ENCODE measurements at places on chromosomes 2 and 18.
A peak's percentile ranks its signal among the peaks of the same experiment; 100 is the strongest.

DNA sequence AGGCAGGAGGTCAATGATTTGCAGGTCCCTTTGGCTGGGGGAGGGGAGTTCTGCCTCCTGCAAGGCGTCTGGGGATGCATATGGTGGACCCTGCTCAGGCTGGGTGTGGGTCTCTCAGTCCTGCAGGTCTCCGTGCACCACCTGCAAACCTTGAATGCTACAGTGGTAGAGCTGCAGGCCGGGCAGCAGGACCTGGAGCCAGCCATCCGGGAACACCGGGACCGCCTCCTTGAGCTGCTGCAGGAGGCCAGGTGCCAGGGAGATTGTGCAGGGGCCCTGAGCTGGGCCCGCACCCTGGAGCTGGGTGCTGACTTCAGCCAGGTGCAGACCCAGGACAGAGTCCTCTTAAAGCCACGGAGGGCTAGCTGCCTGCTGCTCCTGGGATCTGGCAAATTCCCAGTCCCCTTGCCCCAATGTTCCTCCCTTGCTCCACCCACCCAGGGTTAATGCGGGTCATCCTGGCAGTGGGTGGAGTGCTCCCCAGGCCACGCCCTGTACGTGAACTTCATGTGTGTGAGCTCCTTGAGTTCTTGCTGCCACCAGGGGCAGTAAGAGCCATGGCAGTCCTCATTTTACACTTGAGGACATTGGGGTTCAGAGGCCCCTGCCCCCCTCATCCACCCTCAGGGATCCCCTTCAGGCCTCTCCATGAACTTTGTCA is 3.1 kb downstream of the PROM2 start:
- no peak for DNase-seq

- no peak for DNase-seq
Observed at GRCh38 chr18:26635466-26635865, 87.1 kb upstream of the KCTD1 start.

- no peak for DNase-seq
Observed at GRCh38 chr18:74081966-74082741, 65.5 kb downstream of the FBXO15 start.

DNA sequence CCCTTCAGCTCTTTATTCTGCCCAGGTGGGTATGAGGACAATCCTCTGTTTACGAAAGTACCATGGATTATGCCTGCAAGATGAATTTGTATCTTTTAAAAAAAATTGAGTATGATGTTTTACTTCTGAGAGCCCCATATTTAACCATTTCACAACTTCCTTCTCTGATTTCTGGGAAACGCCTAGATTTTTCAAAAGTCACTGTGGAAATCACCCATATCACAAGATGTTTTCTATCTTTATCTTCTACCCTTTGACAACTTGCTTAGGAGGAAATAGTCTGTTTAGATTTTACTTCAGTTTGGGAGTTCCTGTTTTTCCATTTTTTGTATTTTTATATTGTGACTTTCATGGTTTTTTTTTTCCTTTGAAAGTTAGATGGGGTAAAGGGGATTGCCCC is 53.0 kb downstream of the ICOS start:
- DNase-seq: no peak

DNA sequence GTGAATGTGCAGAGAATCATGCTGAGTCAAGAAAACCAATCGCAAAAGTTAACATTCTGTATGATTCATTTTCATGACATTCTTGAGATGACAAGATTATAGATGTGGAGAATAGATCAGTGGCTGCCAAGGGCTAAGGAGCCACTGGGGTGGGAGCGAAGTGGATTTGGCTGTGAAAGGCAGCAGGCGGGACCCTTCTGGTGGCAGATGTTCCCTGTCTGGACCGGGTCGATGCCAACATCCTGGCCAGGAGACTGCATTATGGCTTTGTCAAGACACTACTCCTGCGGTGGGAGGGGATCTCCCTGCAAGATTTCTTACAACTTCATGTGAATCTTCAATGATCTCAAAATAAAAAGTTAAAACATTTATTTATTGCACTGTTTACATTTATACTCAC is 427.9 kb downstream of the GALR1 start:
- no peak for DNase-seq

DNA sequence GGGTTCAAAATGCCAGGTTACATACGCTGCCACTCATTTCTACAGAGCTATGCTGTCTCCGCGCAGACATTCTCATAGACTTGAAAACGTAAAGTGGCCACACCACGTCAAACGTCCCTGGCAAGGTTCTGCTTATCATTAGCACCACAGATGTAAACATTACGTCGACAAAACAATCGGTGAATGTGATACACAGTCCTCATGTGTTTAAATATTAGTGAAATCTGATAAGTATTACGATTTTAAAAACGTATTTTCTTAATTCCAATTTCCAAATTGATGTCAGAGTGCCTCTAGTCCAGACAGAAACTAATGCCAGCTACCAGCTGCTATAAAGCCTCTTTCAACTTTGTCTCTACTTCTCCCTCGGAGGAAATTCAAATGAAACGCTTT is 1.2 kb downstream of the STK17B start:
- peak; percentile 75 for DNase-seq

DNA sequence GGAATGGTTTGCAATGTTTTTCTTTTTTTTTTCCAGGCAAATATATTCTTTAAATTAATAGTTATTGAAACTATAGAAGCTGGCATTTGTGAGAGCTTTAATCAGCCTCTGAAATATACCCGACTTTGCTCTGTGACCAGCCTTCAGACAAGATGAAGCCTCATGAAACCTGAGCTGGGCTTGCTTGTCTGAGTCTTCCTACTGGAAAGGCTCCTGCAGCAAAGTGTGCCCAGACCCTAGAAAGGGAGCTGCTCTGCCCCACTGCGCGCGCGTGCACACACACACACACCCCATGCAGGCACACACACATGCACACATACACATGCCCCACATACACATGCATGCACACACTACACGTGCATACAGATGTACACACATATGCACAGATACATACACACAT is 203.3 kb upstream of the NT5C1B start:
- no peak for DNase-seq

DNA sequence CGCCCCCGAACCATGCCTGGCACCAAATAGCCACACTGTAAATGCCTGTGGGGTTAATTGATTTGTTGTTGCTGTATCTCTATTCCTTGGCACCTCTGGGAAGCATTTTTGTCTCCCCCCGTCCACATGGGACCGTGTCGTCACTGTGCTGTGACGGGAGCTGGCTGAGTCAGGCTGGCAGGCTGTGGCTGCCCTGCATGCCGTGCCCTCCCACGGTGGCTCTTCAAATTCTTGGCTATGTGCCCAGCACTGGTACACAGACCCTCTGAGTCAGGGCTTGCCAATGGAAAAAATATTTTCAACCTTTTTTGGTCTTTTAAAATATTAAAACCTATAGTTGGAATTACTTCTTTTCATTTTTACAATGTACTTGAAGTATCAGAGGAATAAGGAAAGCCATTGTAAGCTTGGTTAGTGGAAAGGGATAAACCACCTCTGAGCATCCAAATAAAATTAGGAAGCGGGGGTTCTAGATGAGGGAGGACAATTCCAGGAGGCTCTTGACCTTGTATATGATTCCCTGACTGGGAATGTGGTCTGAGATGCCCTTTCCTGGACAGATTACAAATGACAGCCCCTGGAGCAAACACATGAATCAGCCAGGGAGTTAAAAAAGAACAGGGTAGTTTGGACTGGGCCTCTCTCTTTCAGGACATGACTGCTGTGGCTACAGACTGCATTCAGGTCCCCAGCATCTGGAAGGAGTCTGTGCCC is 59.4 kb downstream of the DGKD start:
- DNase-seq: peak; percentile 80

GRCh38 chr2:223075301-223076270 is 23.6 kb downstream of the KCNE4 start:
- no peak for DNase-seq

GRCh38 chr18:36297417-36298125 is at the start of gene FHOD3:
Gene FHOD3, plus strand, starts transcription at chr18:36297713. Its CDS starts 123 bp downstream, at chr18:36297836.
- peak; percentile 23 for DNase-seq

DNA sequence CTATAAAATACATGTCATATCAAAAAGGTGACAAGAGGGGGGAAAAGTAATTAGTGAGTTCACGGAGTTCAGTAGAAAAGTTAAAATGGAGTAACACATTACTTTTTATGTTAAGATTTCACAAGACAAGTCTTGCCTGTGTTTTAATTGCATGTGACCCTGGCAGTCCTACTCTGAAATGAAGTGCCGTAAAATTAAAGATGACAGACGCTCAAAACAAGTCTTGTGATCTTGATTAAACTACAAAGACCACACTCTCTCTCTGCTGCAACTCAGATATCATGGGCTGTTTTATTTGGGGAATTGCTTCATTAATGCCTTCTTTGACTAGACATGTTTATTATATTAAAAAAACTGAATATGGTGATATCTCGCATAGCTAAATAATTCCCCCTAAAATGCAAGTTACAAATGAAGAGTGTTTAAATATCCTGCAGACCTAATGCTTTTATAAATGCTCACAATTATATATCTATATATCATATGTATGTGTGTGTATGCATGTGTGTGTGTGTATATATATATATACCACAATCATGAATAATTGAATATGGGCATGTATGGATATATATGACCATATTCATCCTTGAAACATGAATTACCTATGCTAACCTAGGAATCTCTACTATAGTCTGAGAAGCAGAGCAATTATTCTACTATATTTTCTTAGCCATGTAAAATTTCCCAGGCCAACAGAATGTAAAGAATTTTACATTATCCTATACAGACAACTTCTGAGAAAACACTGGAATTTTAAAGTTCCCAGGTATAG is 647.5 kb downstream of the ARHGAP15 start:
- DNase-seq: no peak

DNA sequence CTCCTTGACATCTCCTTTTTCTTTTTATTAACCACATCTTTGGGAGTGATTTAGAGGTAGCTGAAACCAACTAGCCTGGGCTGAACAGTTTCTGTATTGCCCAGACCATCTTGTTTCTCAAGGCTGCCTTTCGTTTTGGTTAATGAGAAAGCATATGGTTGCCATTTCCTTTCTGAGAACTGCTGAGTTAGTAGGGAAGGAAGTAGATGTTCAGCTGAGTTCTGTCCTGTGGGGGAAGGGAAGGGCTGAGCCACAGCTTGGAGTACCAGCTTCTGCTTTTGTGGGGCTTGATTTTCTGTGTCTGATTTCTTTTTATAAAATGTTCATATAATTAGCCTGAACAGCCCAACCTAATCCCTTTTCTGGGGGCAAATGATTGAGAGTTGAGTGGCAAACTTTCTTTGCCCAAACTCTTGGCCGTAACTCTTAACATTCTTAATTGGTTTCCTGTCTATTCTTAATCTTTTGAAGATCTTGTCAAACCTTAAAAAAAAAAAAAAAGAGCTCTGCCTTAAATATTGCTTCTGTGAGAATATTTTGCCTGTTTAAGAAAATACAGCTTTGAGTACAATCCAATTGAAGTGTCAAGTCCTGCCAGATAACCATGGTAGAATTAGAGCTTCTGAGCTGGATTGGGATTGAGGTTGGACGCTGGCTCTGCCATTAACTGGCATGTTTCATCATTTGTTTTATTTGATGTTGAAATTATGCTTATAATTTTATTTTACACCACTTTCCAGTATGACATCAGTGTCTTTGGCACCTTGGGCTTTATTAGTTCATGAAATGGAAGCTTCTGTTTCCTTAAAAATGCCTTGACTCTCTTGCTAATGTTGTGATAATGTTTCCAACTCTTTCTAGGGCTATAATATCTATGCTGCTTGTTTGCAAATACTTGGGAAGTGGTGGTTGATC is 1.9 kb upstream of the NABP1 start:
- peak; percentile 37 for DNase-seq

DNA sequence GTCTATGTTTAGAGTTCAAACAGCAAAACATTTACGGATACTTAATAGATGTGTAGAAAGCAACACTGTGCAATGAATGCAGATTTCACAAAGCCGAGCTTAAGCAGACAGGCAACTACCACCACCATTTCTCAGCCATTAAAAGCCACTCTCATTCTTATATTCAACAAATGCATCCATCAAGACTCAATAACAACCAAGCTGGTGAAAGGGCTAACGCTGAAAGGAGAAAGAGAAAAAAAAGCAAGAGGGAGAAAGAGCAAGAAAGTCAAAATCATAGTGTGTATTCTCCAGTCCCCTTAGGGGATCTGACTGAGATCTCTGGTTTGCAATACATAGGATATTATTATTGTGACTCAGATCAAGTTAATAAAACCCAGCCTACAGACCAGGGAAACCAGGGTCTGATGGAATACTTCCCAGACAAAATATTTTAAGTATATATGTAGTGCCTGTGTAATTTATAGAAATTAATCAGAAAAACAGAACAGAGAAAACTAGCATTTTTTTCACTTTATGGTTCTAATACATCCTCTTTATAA is 14.1 kb downstream of the SATB2 start:
- no peak for DNase-seq

DNA sequence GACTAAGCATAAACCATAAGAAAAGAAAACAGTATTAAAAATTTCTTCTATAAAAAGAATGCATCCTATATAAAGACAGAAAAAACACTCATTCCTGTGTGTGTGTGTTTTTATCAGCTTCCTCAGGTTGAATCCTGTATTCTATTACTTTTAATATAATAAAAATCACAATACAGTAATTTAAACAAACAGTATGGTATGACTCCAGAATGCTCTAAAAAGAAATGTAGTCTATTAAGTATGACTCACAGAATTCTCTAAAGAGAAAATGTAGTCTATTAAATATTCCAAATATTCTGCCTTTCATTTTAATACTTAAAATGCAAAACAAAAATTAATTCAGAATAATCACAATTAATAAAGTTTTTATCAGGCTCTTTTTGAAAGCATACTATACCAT is 19.8 kb downstream of the CCDC88A start:
- DNase-seq: no peak

DNA sequence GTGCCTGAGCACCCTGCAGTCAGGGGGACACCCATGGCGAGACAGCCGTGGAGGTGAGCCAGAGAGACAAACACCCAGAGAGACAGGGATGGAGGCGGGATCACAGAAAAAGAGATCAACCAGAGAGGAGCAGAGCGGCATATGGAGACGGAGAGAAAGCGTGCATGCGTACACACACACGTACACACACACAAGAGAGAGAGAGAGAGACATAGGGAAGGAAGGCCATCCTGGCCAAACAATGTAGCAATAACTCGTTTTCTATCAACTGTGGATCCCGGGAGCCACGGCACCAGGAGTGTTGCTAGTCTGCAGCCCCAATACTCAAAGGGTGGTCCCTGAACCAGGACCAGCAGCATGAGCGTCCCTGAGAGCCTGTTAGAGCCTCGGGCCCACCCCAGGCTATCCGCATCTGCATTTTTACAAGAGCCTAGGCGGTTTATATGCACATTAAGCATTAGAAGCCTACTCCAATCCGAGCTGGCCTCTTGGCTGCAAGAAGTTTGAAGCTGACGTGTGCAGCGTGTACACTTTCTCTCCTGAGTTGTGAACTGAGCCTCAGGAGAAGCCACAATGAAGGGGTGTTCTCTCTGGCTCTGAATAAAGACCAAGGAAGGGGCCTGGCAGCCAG is 50.1 kb upstream of the MYCN start:
- no peak for DNase-seq

DNA sequence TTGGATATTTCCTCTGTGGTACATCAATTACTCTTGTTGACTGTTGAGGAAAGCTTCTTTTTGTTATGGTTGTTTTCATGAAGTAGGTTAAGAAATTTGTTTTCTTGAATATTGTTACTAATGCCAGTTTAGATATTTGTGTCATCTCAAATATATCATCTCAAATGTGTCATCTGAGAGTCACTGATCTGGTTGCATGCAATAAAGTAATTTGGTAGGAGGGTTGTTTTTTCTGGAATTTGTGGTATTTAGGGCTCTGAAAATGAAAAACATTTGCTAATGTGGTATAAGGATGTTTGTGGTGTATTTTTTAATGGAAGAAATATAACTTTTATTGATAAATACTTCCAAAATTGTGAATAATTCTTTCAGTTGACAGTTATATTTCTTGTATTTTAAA is 117.7 kb downstream of the GREB1L start:
- no peak for DNase-seq

All from endothelial cell of umbilical vein (primary cell).